Heart right ventricle (tissue), 16 donors: ENCODE measurements at places on chromosomes 12 and 14. TPM values are rescaled to one million over a fixed set of nuclear protein-coding genes. Genes with fewer than 3 reads are reported as not detected.

GRCh38 chr12:101582937-101583336, 11.8 kb upstream of the MYBPC1 start:
- no peak overlapping the region for H3K4me3 ChIP-seq
- H3K27ac ChIP-seq, result no peak overlapping the region
- no peaks in the 10 kb centered on the region for H3K27me3 ChIP-seq
- no peak for DNase-seq

DNA sequence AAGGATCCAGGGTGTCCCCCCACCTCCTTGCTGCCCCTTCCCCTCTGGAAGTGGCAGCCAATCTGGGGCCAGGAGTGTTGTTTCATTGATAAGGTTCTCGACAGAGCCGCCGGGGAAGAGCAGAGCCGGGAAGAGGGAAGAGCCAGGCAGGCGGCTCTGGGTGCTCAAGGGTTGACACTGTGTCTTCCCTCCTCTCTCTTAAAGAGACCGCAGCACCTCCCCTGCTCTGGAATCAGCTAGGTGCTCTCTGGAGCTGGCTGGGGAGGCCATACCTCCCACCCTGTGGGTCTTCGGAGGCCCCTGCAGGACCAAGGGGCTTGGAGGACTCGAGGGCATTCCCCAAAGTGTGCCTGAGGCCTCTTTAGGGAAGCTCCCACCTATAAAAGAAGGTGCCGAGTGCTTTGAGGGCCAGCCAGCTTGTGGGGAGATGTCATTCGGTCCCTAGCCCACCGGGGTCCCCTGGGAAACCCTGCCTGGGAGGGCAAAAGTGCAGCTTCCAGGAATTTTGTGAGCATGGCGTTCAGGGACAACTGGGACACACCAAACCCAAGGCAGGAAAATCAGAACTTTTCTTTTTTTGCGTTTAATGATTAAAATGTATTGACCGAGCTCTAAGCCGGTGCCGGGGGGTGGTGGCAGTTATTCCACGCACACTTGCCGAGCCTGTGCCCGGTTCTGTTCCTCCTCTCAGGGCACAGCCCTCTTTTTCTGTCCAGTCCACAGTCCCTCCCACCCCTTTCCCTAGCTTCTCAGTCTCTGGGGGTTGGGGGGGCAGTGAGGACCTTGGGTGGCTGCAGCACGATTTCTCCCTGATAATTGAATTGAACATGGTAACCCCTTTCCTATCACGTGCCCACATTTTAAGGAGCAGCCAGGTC, 3.0 kb downstream of the SETD1B start:
- DNase-seq, result no peak
- no peak overlapping the region for H3K27ac ChIP-seq
- H3K36me3 ChIP-seq, result peaks cover 53% of the 10 kb centered on the region
- no peaks in the 10 kb centered on the region for H3K27me3 ChIP-seq
- peaks cover 47% of the 10 kb centered on the region for H3K4me1 ChIP-seq
- peak overlapping the region; percentile 79 for H3K4me3 ChIP-seq

- no peak overlapping the region for H3K27ac ChIP-seq
- peaks cover 65% of the 10 kb centered on the region for H3K36me3 ChIP-seq
- peaks cover 32% of the 10 kb centered on the region for H3K4me1 ChIP-seq
- no peak overlapping the region for H3K4me3 ChIP-seq
Measured at GRCh38 chr14:90300611-90301047, 31.1 kb downstream of the NRDE2 start.

DNA sequence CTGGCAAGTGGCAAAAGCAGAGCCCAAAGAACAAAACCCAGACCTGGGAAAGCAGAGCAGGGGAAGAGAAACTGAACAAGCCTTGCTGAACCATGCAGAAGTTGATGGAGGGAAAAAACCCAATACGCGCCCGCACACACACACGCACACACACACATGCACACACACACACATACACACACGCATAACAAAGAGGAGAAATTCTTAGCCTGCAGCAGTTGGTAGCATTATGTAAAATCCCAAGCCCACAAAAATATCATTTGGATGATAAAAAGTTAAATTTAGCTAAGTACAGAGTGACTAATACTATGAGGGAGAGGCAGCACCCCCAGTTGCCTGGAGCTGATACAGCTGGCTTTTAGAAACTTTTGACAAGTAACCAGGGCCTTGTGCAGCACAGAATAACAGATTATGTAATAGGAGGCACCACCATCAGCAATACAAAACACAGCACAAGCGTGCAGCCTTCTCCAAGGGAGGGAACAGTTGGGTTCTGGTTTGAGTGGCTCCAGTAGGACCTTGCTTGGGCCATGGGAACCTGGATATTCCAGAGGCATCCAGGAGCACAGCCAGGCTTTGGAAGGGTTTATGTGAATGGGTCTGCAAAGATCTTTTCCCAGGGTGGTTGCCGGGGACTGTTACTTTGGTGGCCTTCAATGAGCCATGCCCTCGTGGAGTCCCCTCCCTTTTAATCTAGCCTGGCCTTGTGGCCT, 35.3 kb downstream of the PITPNM2 start:
- H3K27ac ChIP-seq, result peak overlapping the region; percentile 85
- H3K4me3 ChIP-seq, result no peak overlapping the region
- H3K27me3 ChIP-seq, result no peaks in the 10 kb centered on the region
- DNase-seq, result peak; percentile 78

DNA sequence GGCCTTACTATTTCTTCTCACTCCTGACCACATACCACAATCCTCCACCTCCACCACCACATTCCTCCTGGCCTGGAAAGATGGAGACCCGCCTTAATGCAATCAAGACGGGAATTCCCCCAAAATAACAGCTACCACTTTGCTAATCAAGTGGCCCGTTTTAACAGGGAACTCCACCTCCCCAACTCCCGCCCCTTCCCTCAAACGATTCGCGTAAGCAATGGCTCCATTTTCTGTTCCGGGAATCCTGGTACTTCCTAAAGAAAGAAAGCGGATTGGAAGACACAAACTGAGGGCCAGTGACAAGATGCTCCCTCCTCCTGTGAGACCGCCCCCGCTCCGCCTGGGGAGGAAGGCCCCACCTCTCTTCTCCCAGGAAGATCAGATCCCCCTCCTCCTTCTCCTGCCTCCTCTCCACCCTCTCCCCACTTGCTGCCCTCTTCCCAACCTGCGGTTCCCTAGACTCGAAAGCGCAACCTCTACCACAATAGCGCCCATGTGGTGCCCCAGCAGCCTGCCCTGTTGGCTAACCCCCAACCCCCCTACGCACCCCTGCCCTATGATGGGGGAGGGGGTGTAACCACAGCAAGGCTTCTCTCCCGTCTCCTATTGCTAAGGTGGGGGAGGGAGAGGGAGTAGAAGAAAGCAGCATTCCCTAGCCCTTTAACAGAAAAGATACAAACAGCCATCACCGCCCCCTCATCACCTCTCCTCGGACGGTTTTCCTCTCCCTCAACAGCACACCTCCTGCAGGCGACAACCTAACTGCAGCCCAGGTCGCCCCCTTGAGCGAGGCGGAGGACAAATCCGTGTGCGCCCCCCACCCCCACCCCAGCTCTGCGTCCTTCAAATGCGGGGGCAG, 777 bp downstream of the ARF3 start:
- H3K27me3 ChIP-seq, result no peaks in the 10 kb centered on the region
- peaks cover 34% of the 10 kb centered on the region for H3K4me1 ChIP-seq
- H3K4me3 ChIP-seq, result peak overlapping the region; percentile 98

GRCh38 chr12:43969882-43970281, 134.0 kb downstream of the TMEM117 start:
- peaks cover 5% of the 10 kb centered on the region for H3K4me1 ChIP-seq
- DNase-seq, result no peak
- no peak overlapping the region for H3K4me3 ChIP-seq

DNA sequence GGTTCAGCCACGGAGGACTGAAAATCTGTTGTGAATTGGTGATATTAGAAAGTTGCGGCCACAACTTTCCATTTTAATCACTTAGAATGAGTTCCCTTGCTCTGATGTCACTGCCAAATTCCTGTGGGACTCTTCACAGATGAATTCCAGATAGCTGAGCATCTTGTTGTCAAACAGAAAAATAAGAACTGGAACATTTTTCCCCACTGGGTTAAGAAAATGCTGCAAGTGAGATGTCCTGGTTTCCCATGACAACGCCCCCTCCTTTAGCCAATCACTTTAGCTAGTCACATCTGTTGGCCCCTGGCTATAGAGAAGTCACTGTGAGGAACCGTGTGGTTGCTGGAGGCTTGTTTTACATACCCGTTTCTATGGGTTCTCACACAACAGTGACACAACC, 135.9 kb downstream of the KTN1 start:
- no peak overlapping the region for H3K4me3 ChIP-seq
- no peaks in the 10 kb centered on the region for H3K36me3 ChIP-seq
- no peak overlapping the region for H3K27ac ChIP-seq
- no peak for DNase-seq
- no peaks in the 10 kb centered on the region for H3K27me3 ChIP-seq
- peaks cover 4% of the 10 kb centered on the region for H3K4me1 ChIP-seq

DNA sequence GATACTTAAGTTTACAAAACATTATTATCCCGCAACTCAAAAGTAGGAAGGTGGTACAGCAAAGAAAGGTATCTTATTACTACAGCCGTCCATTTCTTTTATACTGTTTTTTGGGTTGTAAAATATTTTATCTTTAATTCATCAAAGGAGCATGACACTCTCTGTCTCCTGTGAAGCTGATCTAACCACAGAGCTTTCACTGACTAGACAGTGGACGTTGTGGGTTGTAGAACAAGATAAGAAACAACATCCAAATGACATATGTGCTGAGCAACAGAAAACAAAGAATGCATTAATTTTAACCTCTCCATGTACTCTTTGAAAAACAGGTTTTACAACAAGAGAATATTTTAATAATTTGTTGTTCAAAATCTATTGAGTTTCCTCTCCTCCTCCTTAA, 195.9 kb upstream of the FBXO33 start:
- H3K4me3 ChIP-seq, result no peak overlapping the region
- no peaks in the 10 kb centered on the region for H3K4me1 ChIP-seq
- no peak overlapping the region for H3K27ac ChIP-seq
- no peaks in the 10 kb centered on the region for H3K27me3 ChIP-seq
- no peaks in the 10 kb centered on the region for H3K36me3 ChIP-seq

DNA sequence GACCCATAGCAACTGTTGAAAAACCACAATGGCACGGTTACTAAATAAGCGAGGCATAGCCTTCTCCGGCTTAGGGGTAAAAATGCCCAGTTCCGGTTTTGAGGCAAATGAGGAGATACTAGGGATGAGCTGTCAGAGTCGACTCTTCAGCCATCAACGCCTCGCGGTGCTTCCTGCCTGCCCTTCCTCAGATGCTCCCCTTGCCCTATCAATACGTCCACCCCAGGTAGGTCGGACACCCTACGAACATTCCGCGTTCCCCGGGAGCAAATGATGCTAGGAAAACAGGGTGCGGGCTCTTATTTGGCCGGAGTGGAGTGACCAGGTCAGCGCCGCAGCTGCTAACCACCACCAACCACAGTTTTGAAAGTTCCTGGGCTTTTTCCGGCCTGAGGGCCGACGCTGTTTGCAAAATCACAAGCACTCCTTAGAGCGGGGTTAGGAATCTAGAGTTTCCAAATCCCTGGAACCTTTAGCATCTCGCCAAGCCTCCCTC, 1.2 kb downstream of the SRSF9 start:
- H3K4me3 ChIP-seq, result peak overlapping the region; percentile 87
- no peaks in the 10 kb centered on the region for H3K27me3 ChIP-seq
- peak overlapping the region; percentile 94 for H3K27ac ChIP-seq

DNA sequence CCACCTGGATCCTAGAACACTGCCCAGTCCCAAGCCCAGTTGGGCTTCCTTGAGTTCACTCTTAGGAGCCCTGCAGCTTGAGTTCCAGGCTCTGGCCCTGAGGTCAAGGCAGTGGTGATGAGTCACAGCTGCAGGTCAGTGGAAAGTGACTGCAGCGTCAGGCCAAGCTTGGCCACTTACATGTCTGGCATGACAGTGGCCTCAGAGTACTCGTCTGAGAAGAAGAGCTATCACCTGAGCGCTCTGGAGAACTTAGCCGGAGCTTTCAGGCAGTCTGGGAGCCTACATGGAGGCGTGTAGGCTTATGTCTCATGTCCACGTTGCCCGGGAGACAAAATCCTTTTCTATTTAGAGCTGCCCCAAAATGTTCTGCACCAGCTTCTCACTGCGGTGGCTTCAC, 75.6 kb downstream of the ARL6IP4 start:
- H3K27ac ChIP-seq, result peak overlapping the region; percentile 14
- no peaks in the 10 kb centered on the region for H3K27me3 ChIP-seq
- peaks cover 61% of the 10 kb centered on the region for H3K4me1 ChIP-seq

DNA sequence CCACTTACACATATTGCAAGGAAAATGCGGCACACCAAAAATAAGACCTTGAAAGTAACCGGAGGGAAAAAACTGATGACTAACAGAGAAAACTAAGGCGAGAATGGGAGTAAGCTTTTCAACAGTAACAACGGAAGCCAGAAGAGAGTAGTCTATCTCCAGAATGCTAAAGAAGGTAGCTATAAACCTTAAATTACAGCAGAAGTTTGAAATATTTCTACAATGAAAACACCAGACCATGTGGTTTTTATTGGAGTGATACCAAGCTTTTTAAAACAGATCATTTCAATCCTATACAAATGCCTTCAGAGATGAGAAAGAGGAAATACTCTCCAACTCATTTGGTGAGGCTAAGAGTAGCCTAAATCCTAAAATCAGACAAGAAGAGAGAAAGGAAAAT, 209.5 kb downstream of the ANO6 start:
- no peak for DNase-seq
- H3K27ac ChIP-seq, result no peak overlapping the region
- no peaks in the 10 kb centered on the region for H3K27me3 ChIP-seq
- H3K36me3 ChIP-seq, result peaks cover 6% of the 10 kb centered on the region
- H3K4me1 ChIP-seq, result peaks cover 4% of the 10 kb centered on the region

DNA sequence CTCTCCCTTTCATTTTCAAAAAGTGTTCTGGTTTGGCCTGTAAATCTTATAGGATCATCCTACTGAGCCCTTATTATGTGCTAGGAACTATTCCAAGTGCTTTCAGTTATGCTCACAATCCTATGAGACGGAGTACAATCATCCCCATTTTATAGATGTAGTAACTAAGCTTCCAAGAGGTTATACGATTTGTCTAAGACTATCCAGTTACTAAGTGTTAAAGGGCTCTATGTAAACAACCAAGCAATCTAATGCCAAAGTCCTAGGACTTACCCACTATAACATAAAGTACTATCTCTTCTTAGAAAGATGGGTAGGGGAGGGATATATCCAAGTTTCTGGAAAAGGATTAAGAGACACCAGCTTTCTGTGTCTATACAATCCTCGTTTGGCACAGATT, 6.7 kb downstream of the CFL2 start:
- DNase-seq, result no peak
- H3K27me3 ChIP-seq, result no peaks in the 10 kb centered on the region
- peaks cover 29% of the 10 kb centered on the region for H3K4me1 ChIP-seq
- H3K36me3 ChIP-seq, result peaks cover 21% of the 10 kb centered on the region
- no peak overlapping the region for H3K27ac ChIP-seq

The TMPRSS12 gene
- not detected for polyA plus RNA-seq

The PIWIL1 gene
- polyA plus RNA-seq, result 0.01 TPM

The KRT3 gene
- polyA plus RNA-seq, result not detected

The CACNA1C gene
- 19.1 TPM for polyA plus RNA-seq

The KCNK13 gene
- 1.9 TPM for polyA plus RNA-seq
